Activated effector memory CD4-positive, alpha-beta T cell treated with Interleukin-2 at 50 U/mL for 16 hours (primary cell): ENCODE measurements at places on chromosomes 2 and 18.

GRCh38 chr2:30862054-30862651 is 54.9 kb upstream of the CAPN13 start:
- DNase-seq: no peak

DNA sequence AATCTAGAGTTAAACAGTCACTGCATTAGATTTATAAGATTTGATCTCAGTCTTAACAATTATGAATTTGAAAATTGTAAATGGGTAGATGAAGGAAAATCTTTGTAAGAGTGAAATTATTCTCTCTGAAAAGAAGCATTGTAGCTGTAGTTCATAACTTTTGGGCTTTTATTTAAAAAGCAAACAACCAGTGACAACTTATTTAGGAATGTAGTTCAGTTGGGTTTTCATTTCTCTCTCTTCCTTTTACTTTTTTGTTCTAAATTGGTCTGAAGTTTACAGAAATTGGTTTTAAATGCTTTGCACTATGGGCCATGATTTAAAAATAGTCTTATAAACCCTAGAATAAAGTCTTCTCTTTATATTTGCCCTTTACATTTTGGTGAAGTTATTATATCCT is 296.6 kb downstream of the GULP1 start:
- no peak for DNase-seq

DNA sequence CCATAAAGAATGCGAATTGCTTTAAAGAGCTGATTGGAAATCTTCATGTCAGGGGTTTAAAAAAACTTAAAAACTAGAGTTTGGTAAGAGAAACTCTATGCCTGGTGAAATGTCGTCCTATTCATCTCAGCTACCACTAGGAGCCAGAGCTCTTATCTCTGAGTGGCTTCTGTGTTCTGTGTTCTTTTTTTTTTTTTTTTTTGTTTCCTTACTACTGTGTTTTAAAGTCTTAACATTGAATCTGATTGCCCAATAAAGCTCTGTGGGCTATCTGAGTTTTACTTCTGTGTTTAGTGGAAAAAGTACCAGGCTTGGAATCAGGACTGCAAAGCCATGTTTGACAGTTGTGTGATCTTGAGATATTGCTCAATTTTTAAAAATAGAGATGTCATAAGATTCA is 494.8 kb downstream of the RIT2 start:
- DNase-seq: no peak

GRCh38 chr2:20560891-20561636 is 89.8 kb downstream of the HS1BP3 start:
- DNase-seq: no peak

GRCh38 chr2:204576362-204576979 is 31.2 kb downstream of the PARD3B start:
- no peak for DNase-seq

DNA sequence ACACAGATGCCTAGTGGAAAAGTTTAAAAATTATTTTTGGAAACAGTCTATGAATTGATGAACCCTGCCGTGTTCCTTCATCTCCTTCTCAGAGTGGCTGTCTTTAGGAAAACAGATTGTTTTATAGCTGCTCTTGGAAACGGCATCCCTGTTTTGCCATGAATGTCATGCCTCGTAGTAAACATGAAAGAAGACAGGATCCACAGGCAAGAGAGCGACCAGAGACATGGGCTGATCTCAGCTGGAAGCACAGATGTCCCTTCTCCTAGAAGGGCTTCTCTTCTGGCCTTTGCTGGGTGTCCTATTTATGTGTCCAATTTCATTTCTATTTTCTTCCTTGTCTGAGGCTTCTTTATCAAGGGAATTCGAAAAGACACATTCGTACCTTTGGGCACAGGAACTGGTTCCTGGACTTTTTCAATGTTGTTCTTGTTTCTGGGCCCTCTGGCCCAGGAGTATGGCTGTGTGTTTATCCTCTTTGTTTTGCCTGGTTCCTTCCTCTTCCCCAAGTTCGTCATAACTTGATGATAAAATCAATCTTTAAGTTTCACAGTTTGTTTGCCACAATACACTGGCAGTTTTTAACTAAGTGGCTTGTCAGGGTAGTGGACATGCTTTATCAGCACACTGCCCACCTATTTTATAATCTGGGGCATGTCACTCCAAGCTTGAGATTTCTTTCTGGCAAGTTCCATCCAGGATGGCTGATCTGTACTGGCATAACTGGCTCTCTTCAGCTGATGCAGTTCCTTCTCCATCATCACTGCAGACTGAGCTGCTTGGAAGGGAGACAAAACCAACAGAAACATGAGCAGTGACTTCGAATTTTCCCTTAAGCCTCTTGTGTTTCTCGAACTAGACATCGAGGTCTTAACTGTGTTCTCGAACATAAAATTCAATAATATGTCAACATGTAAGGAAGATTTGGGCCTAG is 63.2 kb upstream of the MGAT4A start:
- DNase-seq: no peak

DNA sequence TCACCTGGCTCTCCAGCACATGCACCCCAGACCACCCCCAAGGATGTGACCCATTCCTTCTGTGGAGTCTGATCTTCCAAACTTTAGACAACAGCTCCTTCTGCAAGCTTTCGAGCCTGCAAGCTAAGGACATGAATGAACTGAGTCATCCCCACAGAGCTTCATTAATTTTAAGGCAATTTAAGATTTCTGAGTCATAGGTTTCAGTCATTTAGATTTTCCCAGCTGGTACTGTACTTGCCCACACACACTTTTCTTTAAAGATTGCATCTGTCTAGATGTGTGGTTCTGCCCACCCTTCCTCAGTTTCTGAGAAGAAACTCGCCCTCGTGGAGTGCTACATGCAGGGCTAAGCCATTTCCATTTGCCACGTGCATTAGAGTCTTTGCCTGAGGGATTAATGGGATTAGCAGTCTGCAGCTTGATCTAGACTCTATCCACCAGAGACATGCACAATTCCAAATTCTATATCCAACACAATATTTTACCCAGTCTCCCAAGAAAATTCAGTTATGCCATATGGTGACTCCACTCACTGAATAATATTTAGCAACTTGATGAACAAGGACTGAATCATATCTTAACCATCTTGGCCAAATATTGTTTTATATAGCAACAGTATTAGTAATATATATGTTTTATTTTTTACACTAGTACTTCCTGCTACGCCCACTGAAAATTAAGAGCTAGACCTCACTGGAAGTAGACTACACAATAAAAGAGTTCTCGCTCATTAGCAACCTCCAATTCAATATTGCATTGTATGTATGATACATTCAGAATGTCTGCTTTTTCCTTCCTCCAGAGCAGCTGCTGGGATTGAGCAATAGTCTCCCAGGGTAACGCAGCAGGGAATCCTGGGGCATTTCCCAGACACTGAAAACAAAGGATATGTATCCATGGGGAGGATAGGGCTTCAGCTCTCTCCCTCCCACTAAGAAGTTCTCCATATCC is 14.3 kb upstream of the TRIB2 start:
- no peak for DNase-seq
